ENCODE measurements at places on chromosomes 6 and 20.

DNA sequence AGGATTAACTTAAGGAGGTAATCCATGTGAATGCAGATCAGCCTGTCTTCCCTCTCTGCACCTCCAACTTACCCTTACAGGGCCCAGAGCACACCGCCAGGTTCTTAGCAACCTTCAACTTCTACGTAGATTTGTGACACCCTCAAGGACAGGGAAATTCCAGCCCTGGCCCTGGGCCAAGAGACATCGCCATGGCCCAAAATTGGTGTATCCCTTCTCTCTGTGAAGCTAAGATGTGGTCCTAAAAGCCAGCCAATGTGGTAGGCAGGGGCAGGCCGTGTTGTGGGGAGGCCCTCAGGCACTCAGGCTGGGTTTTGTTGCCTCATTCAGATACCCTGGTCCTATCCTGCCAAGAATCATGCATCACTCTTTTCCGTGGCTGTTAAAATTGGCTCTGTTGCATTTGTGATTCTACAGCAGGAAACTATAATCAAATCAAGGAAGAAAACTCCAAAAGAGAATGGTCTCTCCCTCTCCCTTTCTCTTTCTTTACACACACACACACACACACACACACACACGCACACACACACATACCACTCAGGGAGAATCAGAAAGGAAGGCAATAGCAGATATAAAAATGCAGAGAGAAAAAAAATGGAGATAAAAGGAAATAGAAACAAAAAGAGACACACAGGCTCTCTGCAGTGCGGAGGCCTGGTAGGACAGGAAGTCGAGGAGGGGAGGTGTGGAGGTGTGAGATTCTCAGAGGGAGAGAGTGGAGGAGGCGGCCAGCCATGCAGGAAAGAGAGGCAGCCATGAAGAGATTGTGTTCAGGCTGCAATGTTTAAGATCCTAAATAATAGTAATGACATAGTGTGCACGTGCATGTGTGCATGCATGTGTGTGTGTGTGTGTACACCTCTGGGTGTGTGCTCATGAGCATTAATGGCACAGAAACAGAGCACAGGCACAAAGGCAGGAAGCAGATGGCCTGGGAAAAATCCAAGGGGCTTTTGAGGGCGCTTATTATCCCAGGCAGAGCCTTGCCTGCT, 201.8 kb upstream of the LRFN2 start:
- DNase-seq: no peak

DNA sequence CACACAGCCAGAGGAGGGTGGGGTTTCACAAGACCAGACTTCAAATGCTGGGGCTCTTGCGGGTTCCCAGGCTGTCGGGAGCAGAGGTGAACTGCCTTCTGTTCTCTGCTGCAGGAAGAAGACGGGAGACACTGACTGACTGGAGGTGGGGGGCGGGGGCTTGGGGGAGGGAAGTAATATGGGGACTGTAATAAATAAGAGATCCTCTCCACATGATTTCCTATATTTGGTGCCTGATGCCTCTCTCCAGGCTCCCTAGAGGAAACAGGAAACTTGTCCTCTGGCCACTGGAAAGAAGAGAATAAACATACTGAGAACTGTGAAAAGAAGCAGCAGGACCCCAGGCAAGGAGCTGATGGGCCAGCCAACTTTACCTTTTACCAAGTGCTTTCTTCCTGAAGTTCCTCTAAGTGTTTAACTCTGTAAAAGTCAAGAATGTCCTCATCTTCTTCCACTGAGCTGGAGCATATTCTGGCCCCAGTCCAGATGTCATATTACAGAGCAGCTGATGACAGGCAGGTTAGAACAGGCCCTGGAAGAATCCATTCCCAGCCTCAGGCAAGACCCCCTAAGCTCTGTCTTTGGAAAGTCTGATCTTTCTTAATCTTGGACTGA, 33.2 kb upstream of the ADGRF5 start:
- DNase-seq: no peak

- no peak for DNase-seq
Observed at GRCh38 chr20:3563548-3564177, 92.8 kb downstream of the ATRN start.

- no peak for DNase-seq
Observed at GRCh38 chr6:131890091-131890490, 61.1 kb downstream of the CCN2 start.
